ENCODE measurements at places on chromosomes 7 and 10.

DNA sequence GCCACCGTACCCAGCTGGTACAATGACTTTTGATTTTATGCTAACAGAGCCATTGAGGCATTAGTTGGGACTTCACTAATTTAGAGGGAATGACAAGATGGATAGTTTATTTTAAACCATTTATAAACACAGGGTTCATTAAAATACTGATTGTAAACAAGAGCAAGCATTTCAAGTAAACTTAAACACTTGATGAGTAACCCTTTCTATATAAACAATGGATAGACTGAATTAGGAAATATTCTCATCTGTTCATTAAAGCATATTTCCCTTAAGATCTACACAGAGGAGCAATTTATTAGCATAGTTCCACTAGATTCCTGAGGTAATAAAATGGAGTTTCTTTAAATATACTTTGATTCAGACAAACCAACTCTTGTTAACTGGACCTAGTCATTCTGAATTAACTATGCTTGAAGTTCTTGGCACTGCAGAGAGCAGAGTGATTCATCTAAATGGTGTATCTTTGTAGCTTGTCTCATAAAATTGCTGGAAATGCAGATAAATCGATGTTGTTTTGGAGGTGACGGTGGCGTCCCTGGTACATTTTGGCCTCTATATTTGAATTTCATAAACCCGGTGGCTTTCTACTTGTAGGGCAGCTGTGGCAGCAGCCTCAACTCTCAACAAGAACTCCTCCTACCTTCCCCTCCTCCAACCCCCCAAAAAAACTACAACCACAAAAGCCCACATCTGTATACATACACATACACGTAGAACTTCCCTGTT, 15.4 kb upstream of the VDAC2 start:
- no peak for DNase-seq

DNA sequence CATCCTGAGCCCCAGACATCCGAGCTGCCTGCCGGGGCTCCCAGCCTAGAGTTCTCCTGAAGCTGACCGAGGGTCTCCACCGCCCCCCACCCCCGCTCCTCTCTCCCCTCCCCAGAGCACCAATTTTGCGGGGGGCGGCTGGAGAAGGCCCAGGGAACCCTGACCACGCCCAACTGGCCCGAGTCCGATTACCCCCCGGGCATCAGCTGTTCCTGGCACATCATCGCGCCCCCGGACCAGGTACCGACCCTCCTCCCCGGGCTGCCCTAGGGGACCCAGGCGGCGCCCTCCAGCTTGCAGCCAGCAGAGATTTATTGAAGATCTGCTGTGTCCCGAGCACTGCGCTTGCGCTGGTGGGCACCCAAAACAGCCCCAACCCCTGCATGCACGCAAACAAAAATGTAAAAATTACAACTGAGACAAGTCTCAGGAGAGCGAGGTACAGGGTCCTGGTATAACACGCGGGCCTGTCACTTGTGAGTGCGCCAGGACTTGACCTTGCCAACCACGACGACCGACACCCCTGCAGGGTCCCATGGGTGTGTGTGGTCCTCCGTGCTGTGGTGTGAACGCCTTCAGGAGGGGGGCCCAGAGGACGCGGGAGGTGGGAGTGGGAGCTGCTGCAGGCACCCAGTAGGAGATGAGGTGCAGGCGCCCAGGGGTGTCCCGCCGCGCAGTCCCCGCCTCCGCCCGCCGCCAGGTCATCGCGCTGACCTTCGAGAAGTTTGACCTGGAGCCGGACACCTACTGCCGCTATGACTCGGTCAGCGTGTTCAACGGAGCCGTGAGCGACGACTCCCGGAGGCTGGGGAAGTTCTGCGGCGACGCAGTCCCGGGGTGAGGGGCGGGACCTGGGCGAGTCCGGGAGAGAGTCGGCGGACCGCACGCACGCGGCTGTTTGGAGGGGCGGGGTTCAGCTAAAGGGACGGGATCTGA, 3.1 kb downstream of the PCOLCE start:
- DNase-seq = no peak

DNA sequence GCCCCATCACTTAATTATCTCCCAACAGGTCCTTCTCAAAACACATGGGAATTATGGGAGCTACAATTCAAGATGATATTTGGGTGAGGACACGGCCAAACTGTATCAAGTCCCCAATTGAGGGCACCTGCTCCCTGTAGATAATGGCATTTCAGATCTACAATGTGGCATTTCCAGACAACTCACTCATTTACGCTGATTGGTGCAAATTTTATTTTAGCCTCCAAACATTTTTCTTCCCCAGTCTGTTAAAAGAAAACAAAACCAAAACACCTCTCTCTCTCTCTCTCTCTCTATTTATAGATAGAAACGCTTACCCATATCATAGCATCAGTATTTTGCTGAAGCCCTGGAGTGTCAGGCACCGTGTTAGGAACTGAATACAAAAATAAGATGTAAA, 148.7 kb upstream of the KLF6 start:
- DNase-seq = no peak

GRCh38 chr10:77978360-77978759, 51.0 kb downstream of the POLR3A start:
- DNase-seq = no peak

DNA sequence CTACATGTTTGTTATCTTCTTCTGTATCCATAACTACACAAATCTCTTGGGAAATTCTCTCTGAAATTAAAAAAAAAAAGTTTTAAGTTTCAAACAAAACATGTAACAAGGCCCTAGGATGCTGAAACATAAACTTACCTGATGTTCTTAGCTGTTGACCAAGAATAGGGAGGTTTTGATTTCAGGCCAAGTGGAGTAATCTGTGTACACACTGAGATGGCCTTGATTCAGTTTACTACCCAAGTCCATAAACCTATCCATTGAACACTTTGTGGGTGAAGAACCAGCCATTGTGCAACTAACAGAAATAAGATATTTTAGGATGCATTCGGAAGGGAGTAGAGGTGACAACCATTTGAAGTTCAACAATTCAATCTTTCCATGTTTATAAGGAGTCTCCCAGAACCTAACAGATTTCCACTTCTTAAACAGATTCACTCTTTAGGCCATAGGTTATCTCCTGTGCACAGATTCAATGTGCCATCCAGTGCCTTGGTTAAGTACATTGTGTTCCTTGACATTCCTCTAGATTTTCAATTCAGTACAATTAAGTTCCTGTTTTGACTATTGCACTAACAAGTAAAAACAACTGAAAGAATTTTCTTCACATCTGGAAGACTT, 143.1 kb downstream of the CRPPA start:
- no peak for DNase-seq

GRCh38 chr7:1512781-1513656, 8.8 kb upstream of the INTS1 start:
- peak; percentile 59 for DNase-seq

DNA sequence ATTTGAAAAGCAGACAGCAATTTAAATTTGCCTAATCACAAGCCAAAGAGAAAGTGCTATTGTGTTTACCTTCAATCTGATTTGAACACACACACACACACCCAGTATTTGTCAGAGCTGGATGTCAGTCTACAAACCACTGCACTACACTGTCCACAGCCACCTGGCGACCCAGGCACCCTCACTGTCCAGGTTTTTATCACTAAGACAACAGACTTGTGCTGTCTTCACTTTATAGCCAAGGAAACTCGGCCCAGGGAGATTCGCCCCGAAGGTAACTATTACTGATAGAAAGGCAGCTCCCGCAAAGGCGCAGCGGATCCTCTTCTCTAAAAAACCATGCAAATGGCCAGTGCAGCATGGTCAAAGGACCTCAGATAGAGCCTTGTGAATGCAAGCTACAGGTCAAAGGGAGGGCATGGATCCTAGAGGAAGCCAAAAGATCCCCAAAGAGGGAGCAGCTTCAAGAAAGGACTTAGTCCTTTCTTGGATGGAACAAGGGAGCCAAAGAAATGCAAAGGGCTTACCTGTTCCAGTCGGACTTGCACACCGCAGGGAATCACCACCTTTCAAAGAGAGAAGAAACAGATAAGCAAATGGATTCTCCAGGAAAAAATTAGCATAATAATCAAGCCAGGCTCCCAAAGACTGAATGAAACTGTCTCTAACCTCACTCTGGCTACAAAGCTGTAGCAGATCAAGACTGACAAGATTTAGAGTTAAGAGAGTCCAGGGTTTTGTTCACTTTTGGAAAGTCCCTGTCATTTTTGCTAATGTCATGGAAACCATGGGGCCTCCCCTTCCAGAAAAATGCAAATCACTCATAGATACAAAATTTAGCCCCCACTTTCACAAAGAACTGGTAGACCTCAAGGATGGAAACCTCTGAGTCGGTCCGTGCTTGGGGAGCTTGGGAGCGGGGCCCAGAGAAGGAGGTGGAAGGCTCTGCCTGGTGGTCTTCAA, 101.1 kb downstream of the TNS3 start:
- no peak for DNase-seq

- no peak for DNase-seq
Measured at GRCh38 chr10:127698886-127699285, 38.1 kb upstream of the FOXI2 start.

DNA sequence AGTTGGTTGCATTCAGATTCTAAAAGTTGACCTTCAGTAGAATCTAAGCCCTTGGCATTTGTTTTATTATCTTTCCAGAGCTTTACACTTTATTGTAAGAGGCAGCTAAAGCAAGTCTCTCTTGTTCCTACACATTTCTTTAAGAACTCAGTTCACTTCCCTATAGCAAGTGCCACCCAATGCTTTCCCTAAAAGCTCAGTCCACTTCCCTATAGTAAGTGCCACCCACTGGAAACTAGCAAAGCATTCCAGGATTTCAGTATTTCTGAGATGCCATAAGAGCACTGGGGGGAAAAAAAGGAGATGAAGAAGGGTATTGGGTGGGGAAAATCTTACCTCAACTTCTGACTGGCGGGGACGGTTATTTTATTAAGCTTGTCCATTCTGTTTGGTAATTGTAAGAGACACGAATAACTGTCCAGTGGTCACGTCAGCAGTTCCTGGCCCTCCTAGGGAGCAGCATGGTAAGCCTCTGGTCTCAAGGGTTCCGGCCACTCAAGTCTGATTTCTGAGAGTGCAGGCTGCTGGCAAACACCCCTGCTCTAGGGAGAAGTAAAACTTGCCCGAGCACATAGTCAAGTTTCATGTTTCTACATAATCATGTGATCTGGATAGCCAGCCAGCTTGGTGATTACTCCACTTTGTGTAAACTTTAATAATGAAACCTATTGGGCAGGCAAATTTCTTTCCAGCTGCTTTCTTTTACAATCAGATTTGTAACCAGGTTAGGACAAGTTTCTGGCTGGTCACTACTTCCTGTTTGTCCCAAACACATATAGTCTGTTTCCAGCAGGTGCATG, at the start of gene BLNK:
Gene BLNK (minus strand): TSS at position 554 of the 800 bp plus-strand sequence. CDS start 171 bp downstream, at position 383.
- DNase-seq = no peak

DNA sequence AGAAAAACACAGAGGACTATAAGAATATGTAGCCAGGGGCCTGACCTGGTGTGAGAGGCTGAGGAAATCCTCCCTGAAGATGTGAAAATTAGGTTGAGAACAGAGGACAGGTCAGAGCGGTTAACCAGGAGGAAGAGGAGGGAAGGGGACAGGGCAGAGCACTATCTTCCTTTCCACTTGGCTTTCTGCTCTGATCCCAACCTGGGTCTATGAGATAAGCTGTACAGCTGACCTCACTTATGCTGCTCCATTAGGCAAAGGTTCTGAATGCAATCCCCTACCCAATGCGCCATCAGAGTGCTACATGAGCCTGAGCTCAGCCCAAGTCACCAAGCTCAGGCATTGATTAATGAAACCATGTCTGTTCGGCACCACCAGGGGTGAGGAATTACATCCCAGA, 10.5 kb downstream of the LIPA start:
- no peak for DNase-seq

DNA sequence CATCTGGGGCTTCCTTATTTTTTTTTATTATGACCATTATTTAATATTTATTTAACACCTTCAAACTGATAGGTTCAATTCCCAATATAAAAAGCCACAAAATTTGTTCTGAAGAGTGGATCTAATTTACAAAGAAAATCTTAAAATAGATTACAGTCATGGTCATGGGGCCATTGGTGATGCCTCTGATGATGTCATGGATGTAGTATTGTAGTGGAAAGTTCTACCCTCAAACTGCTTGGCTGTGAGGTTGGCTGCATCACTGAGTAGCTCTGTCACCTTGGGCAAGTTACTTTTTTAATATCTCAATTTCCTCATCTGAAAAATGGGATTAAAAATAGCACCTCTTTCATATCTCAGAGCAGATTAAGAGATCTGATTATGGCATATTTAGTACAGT, 128.5 kb downstream of the DKK1 start:
- DNase-seq = no peak

GRCh38 chr7:116698396-116698795, 26.4 kb downstream of the MET start:
- no peak for DNase-seq

DNA sequence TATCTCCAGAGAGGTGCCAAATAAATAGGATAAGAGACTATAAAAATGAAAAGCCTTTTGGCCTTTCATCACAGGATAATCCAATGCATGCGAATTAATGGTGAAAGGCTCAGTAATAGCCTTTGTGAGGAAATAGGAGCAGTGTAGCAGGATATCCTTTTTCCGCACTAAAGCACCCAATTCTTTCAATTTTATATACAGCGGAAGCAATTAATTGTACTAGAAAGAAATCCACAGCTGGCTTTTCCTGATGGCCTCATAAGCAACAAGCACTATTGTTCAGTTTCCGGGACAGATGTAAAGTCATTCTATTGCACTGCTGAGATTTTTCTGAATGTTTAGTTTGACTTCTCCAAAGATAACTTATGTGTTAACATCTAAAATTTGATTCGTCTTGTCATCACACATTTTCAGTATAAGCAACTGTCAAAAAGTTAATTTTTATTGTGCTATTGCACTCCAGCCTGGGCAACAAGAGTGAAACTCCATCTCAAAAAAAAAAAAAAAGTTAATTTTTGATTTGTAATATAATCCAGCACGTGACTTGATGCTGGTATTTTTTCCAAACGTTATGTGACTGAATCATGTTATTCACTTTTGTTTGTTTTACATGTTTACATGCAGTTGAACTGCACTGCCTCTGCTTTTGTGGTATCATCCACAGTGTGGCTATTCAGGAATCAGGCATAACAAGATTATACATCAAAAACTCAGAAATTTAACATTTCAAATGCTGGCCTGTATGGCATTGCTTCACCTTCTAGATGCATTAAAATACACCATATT, 8.4 kb upstream of the BMPR1A start:
- no peak for DNase-seq

Measured in activated naive CD4-positive, alpha-beta T cell (primary cell).